ENCODE measurements at places on chromosomes 7 and 10. TPM values are rescaled to one million over a fixed set of nuclear protein-coding genes. Genes with fewer than 3 reads are reported as not detected.

DNA sequence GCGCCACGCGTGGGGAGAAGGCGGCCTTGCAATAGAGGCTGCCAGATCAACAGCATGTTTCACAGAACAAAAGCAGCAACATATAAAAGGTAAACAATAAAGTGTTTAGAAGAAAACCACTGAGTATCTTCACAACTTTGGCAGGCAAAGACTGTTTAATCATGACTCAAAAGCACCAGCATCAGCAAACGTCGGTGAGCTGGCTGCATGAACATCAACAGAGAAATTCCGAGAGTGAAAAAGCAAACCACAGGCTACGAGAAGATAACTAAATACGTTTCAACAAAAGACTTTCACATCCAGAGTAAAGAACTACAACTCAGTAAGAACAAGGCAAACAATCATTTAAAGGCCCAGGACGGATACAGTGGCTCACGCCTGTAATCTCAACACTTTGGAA lies 172.0 kb downstream of the MAD1L1 start:
- no peak for DNase-seq

DNA sequence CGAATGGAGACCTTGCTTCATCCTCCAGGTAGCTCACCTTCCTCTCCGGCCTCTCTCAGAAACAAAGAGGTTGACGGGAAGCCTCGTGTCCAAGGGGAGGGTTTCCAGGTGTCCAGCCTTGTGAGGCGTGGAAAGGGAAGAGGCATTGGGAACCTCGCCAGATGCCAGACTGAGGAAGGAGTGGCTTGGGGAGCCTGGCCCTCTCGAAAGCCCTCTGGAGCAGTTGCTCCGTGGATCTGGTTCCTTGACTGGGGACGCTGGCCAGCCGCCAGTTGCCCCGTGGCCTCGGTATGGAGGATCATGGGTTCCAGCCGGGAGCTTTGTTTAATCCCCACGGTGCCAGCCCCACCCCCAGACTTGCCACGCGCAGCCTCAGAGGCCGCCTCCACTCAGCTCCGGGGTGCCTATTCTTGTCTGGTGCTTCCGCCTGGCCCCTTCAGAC lies 30.3 kb upstream of the SUN1 start:
- no peak for DNase-seq

EBLN1 gene
- polyA plus RNA-seq: not detected

CCZ1 gene
- polyA plus RNA-seq: 17.4 TPM

ABCB1 gene
- 79.9 TPM for polyA plus RNA-seq

DNA sequence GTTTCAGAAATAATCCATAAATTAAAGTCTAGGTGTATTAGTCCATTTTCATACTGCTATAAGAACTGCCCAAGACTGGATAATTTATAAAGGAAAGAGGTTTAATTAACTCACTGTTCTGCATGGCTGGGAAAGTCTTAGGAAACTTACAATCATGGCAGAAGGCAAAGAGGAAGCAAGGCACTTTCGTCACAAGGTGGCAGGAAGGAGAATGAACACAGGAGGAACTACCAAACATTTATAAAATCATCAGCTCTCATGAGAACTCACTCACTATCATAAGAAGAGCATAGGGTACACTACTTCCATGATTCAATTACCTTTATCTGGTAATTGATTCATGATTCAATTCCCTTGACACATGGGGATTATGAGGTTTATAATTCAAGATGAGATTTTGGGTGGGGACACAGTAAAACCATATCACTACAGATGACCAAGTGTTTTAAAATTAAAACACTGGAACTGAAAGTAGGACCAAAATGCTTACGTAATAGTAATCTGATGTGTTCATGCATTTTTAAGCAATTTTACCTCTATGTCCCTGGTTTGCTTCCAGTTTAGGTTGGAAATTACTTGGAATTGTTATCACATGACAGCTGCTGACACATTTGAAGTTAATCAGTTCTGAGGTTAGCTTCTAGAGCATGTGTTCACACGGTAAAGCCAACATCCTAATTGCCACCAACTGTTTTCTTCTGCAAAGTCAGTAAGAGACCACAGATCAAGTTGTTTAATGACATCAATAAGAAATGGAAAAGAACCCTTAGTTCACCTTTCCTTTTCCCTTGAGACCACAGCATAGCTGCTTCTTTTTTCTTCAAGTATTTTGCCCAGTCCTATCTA lies 48.4 kb upstream of the SEMA3C start:
- DNase-seq: no peak

CNPY1 gene
- polyA plus RNA-seq: not detected

GRCh38 chr7:36285276-36285675 lies 104.4 kb upstream of the ANLN start:
- DNase-seq: no peak

- DNase-seq: no peak
Observed at GRCh38 chr7:39847227-39847626, 102.8 kb upstream of the CDK13 start.

DNA sequence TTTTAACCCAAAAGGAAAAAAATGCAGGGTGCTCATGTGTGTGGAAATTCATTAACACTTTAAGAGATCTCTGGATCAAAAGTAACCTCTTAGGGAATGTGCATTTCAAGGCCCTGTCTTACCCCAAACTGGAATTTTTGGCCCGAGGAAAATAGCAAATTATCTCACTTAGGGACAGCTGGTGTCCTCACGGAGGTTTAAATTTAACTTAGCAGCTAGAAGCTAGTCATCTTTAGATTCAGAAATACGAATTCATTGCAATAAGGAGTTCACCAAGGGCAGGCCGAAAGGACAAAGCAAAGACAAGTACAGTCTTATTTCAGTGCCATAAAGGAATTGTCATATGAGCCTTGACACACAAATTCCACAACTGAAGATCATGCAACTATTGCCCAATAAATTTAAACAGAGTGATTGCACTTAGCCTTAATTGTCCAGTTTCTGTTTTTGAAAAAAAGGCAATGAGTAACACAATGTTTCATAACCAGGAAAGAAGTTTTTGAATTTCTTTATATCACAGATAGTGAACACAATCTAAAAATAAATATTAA lies 22.4 kb upstream of the SEMA3C start:
- no peak for DNase-seq

- peak; percentile 95 for DNase-seq
Observed at GRCh38 chr7:151744656-151745638, 132.0 kb downstream of the PRKAG2 start.

SLC26A4 gene
- 0.10 TPM for polyA plus RNA-seq

DNA sequence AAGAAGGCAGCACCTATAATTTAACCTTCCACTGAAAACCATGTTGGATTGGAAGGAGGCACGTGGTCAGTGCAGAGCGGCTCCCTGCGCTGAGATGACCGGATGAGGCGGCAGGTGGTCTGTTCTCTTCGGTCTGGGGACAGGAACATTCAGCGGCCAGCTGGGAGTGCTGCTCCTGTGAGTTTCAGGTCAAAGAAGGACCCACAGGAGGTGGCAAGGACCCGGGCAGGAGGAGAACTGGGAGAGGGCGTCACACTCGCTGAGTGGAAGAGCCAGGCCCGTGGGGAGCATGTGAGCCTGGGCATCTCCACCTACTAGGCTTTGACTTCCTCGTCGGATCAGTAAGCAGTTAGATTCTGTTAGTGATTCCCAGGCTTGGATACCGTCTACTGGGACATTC lies 113.4 kb upstream of the SHH start:
- DNase-seq: no peak

- no peak for DNase-seq
Observed at GRCh38 chr7:127818306-127818705, 166.3 kb downstream of the SND1 start.

DNA sequence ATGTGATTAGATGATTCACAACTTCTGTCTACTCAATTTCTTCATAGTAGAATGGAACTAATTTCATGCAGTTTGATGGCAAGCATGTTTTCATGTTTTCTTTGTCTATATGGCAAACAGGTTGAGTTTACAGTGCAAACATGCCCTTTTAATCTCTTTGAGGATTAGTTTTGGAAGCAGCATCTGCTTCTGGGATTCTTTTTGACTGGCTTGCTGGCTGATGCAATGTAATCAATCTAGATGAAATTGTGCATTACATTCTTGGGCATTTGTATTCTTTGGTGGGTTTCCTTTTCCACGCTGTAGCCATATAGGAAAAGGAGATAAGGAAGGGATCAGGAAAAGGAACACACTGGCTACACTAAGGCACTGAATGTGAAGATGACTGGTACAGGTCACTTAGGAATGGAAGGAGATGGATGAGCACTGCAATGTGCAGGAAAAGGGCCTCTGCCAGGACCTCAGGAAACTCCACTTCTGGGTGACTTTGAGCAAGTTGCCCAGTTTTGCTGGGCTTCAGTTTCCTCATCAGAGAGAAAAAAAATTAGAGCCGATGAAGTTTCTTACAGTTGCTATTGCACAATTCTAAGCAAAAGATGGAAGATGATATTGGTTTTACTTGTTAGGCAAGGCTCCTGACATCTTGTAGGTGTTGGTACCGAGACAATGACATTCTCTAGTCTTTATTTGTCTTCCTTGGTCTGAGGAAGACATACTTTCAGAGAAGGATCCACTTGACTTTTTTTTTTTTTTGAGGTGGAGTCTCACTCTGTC lies 269.1 kb downstream of the SUGCT start:
- DNase-seq: peak; percentile 88

GNAT3 gene
- polyA plus RNA-seq: not detected

HSPA12A gene
- 6.4 TPM for polyA plus RNA-seq

EGR2 gene
- polyA plus RNA-seq: 0.15 TPM

- DNase-seq: no peak
Observed at GRCh38 chr10:85532773-85533172, 833.8 kb downstream of the GRID1 start.

DNA sequence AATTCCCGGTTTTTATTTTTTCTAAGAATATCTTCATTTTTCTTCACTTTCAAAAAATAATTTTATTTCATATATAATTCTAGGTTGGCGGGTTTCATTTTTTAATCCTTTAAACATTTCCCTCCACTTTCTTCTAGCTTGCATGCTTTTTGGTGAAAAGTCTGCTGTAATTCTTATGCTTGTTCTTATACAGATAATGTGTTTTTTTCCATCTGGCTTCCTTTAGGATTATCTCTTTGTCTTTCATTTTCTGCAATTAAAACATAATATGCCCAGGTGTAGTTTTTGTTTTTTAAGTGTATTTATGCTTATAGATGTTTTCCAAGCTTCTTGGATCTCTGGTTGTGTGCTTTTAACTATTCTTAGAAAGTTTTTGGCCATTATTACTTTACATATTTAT lies 341.3 kb upstream of the SEMA3C start:
- DNase-seq: no peak
